ENCODE measurements at places on chromosomes 7 and 10.
A peak's percentile ranks its signal among the peaks of the same experiment; 100 is the strongest.

DNA sequence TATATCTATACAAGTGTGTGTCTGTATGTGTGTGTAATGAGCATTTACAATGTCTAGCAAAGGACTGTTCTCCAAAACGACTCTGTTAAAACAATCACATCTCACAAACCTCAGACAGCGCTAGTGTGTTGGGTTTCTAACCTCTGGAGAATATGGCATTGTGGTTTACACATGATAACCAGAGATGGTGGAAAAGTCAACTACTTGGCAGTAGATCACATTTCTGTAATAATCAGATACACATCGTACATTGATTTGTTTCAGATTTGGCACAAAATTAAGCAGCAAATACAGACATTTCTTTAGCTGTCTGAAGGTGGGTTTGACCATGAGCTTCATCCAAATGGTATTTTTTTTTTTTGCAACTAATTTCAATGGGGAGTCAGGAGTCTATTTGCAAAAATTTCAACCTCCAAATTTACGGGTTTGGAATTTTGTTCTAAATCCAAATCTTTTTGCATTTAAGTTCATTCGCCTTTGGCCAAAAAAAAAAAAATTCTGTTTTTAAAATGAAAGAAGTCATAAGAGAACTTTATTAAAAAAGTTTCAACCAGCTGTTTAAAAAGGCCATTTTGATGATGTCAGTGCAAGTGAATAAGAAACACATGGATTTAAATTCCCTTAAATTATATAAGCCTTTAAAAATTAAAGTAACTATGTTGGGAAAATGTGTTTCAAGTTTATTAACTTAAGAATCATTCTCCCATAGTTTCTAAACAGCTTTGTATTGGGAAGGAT lies 127.8 kb downstream of the TMEM26 start:
- no peak for DNase-seq

DNA sequence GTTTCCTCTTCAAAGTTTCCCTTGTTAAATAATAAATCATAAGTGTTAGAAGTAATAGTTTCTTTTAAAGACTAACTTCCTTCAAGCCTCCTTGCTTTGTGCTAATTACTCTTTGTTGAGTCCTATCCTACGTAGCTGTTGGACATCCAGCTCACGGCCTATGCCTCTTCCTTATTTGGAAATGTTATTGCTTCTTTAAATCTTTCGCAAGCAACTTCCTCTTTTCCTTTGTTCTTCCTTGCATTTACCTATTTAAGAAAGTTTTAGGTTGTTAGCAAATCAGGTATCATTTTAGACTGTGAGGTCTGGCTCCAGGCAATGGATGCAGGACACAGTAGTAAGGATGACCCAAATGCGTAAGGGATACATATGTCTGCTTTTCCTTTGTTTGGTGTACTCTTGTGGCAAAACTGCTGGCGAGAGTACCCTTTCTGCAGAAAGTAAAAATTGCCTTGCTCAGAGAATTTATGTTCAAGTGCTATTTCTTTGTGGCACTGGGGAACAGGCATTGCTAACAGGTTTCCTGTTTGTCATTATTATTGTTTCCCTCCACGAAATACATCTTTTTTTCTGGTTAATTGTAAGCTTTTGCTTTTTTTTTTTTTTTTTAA lies 110.5 kb downstream of the DYNC2I1 start:
- DNase-seq = no peak

DNA sequence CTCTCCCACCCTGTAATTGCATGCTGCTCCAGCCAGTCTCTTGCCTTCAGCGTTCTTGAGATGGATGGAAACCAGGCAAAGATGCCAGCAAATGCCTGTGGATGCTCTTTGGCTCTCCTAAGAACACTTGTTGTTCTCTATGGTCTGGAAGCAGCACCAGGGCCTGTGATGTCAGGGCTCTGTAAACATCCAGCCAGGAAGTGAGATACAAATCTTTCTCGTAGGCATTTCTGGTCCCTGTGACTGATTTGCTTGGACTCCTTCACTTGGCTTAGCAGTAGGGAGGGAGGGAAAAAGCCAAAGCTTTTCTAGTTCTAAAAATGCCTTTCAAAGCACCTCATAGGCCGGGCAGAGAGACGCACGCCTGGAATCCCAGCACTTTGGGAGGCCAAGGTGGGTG lies 201.3 kb downstream of the REEP3 start:
- DNase-seq = no peak

GRCh38 chr7:5212633-5213285 lies 22.7 kb downstream of the WIPI2 start:
- no peak for DNase-seq

DNA sequence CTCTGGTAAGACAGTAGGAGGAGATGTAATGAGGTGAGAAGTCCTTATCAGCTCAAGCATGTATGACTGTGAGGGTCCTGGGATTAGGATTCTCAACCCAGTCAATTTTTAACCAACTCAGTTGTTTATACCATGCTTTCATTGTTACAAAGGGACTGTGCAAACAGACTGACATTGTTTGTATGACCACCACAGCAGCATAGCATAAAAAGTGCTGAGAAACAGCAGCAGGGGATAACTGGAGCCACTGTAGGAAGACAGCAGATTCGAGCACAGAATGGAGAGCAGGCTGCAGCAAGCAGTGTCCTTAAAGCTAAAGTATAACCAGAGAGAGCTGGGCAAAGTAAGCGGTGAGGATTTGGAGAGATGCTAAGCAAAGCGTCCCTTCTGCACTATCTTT lies 829.5 kb downstream of the REEP3 start:
- DNase-seq = no peak

DNA sequence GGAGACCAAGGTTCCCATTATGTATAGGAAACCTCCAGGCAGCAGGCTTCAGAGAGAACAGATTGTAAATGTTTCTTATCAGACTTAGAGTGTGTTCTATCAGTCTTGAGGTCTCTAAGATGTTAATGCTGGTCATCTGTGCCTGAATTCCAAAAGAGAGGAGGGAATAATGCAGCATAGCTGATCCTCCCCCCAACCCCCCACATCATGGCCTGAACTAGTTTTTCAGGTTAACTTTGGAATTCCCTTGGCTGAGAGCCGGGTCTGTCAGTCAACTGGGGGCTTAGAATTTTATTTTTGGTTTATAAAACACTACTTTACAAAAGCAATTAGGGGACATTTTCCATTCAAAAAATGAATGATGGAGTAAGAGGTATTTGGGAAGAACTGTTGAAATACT lies 184.3 kb downstream of the NEBL start:
- no peak for DNase-seq

GRCh38 chr7:68474661-68475216 lies 1123.5 kb upstream of the AUTS2 start:
- DNase-seq = no peak

DNA sequence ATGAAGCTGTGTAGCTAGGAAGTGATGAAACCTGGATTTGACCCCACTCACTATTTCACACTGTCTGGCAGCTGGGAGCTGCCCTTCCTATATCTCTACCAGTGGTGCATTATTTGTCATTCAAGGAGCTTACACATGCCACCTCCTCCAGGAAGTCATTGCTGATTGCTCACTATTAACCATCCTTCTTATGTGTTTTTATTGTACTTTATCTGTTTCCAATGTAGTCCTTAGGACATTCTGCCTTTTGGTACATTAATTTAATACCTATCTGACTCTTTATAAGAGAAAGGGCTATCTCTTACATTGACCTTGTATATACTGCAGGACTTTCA lies 31.0 kb downstream of the HHEX start:
- DNase-seq = no peak

- DNase-seq = no peak
Measured at GRCh38 chr7:42217053-42217452, 20.0 kb downstream of the GLI3 start.

GRCh38 chr10:20058135-20058534 lies 241.9 kb downstream of the PLXDC2 start:
- no peak for DNase-seq

- no peak for DNase-seq
Measured at GRCh38 chr7:46198701-46199100, 277.6 kb upstream of the IGFBP3 start.

DNA sequence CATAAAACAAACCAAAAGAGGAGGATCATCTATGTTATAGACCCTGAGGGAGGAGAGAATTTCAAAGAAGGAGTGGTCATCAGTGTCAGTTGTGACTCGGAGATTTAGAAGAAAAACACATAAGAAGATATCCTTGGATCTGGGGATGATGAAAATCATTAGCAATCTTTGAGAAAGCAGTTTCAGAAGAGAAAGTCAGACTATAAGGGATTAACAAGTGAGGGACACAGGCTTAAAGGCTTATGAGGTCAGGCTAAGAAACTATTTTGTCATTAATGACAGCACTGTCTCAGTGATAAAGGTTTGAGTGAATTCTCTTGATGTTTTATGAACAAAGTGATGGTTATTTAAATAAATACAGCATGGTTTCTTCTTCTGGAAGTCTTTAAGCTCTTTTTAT lies 6.1 kb upstream of the GPR85 start:
- DNase-seq = no peak

GRCh38 chr7:141460781-141461715 lies 90.2 kb upstream of the AGK start:
- no peak for DNase-seq

- DNase-seq = no peak
Measured at GRCh38 chr7:24964191-24964590, 15.8 kb downstream of the OSBPL3 start.

GRCh38 chr7:127440206-127440605 lies 47.7 kb upstream of the ZNF800 start:
- DNase-seq = no peak

DNA sequence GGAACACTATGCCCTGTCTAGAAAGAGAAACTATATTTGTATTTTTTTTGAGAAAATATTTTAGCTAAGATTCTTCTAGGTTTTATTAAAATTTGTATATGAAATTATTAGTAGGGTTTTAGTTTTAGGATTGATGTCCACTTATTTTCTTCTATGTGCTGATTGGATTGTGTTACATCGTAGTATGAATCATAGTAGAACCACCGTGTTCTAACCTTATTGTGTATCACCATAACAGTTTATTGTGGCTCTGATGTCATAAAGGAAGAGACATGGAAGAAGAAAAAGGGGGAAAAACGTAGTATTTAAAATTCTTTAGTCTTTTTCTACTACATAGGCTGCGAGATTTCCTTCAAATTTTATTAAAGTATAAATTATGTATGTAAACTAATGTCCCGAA lies 1.9 kb downstream of the AGBL3 start:
- no peak for DNase-seq

GRCh38 chr7:32335107-32335506 lies 155.1 kb downstream of the LSM5 start:
- no peak for DNase-seq

DNA sequence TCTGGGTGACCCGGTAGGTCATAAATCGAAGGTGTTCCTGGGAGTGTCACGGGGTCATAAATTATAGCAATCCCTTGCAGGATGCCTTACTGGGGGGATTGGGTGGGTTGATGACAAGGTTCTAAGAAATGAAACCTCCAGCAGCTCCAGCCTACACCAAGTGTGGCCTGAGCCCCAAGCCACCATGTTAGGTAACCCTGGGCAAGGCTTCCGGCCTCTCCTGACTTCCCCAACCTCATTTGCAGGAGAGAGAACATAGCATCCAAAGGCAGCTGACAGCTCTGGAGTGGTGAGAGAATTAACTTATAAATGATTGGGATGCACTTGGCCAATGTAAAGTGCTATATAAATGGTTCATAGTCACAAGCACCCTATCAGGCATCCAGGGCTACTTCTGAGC lies 52.8 kb upstream of the TMEM273 start:
- DNase-seq = no peak

- no peak for DNase-seq
Measured at GRCh38 chr7:539731-540411, 20.2 kb upstream of the PDGFA start.

- no peak for DNase-seq
Measured at GRCh38 chr7:130877991-130878305, 143.9 kb upstream of the KLF14 start.

DNA sequence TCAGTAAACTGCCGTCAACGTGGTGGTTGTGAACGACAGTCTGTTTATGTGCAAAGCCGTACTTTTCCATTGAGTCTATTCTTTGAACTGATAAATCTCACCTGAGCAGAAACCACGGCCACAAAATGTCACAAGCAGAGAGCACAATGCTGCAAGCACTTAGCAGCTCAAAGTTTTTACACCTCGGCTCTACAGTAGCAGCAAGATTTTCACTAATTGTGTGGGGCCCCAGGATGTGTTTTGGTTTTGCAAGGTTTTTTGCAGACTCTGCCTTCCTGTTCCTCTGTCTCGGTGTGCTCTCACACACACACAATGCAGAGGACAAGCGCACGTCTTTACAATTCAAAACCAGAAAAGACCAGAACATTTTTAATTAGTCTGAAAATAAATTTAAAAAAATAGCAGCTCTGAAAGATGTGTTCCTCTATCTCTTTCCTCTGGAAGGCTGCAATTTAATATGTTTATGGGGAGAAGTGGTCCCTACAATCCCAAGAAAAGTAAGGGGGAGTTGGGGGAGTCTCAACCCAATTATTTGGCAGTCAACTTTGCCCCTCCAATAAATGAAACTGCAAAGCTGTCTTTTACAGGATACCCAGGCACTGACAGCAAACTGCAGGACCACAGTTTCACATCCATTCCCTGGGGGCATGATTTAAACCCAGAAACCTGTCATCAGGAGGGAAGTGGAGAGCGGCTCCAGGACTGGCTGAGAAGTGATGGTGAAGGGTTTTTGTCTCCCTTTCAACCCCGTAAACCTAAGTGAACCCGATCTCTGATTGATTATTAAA lies 73.8 kb upstream of the SFMBT2 start:
- DNase-seq = peak; percentile 30

DNA sequence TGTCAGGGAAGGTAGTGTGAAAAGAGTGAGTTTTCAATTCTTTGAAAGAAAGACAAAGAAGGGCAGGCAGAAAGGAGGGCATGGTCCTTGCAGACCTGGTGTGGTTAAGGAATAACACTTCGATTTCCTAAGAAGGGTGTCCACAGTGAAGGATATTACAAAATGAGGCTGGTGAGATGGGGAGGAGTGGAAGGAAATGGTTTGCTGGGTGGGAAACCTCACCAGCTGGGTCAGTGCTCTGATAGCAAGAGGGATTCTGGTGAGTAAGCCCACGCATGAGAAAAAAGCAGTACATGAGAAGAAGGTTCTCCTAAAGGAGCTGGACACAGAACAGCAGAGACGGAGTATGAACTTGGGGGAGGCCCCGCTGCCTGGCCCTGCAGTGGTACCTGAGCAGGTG lies 230.6 kb upstream of the PLXNA4 start:
- DNase-seq = no peak

GRCh38 chr7:42753367-42753766 lies 158.5 kb downstream of the C7orf25 start:
- DNase-seq = no peak

- no peak for DNase-seq
Measured at GRCh38 chr7:25949736-25950487, 202.1 kb upstream of the NFE2L3 start.

DNA sequence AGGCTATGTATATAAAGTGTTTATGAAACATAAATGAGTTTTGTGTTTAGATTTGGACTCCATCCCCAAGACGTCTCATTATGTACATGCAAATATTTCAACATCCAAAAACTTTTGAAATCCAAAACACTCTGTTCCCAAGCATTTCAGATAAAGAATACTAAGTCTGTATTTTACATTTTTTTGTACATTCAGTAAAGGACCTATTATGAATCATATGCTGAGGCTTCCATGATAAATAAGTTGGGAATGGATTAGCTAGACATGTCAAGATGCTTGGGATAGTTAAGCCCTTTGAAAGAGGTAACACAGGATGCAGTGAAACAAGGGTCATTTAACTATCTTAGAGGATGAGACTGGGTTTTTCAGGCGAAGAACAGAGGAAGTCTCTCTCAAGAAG lies 262.9 kb downstream of the SNX13 start:
- no peak for DNase-seq
